ENCODE measurements at places on chromosomes 1 and 21. TPM values are rescaled to one million over a fixed set of nuclear protein-coding genes. Genes with fewer than 3 reads are reported as not detected.

- H3K27me3 ChIP-seq, result peaks cover 32% of the 10 kb centered on the region
- H3K36me3 ChIP-seq, result no peaks in the 10 kb centered on the region
- H3K4me3 ChIP-seq, result no peak overlapping the region
Observed at GRCh38 chr21:38156200-38156599, 100.6 kb upstream of the KCNJ15 start.

- no peak overlapping the region for H3K27ac ChIP-seq
- DNase-seq, result peak; percentile 69
- H3K4me3 ChIP-seq, result peak overlapping the region; percentile 87
Observed at GRCh38 chr1:200038981-200039848, 11.7 kb downstream of the NR5A2 start.

- H3K36me3 ChIP-seq, result no peaks in the 10 kb centered on the region
- H3K4me3 ChIP-seq, result no peak overlapping the region
- H3K27ac ChIP-seq, result no peak overlapping the region
- DNase-seq, result no peak
Observed at GRCh38 chr1:184952428-184952827, 21.9 kb downstream of the NIBAN1 start.

DNA sequence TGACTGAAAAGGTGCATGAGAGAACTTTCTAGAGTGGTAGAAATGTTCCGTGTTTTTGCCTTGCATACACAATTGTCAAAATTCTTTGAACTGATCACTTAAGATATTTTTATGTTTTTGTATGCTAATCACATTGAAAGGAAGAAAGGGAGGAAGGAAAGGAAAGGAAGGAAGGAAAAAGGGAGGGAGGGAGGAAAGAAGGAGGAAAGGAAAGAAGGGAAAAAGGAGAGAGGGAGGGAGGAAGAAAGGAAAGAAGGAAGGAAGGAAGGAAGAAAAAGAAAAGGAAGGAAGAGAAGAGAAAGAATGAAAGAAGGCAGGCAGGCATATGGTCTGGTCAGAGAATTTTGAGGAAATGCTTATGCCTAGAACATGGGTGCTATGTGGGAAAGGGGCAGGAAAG lies 68.4 kb upstream of the PGBD5 start:
- H3K36me3 ChIP-seq, result no peaks in the 10 kb centered on the region
- no peak overlapping the region for H3K27ac ChIP-seq
- DNase-seq, result no peak

- no peak overlapping the region for H3K4me3 ChIP-seq
- no peaks in the 10 kb centered on the region for H3K36me3 ChIP-seq
Observed at GRCh38 chr1:84698151-84699110, 8.2 kb upstream of the SSX2IP start.

BSDC1 gene
- 66.5 TPM for total RNA-seq

CYP4A11 gene
- not detected for total RNA-seq

CRP gene
- total RNA-seq, result not detected

OR14K1 gene
- not detected for total RNA-seq

All from type B pancreatic cell (in vitro differentiated cells).